ENCODE measurements at places on chromosomes 6 and 20.

GRCh38 chr6:37432590-37432915 is 468 bp upstream of the CMTR1 start:
- DNase-seq: no peak

DNA sequence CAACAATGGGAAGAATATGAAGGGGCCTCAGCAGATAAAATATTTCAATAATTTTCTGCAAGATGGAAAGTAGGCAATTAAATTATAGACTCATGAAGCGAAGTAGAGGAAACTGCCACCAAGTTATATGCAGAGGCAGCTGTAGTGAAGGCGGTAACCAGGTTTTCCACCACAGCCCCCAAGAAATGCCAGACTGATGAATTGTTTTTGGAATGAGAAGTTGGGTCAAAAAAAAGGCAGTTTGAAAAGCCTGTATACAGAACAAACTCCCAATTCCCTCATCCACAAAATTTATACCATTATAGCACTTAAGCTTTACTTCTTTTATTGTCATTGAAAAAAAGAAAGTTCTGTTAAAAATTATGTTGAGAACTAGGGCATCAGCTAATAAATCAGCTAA is 45.3 kb downstream of the ELOVL4 start:
- no peak for DNase-seq

DNA sequence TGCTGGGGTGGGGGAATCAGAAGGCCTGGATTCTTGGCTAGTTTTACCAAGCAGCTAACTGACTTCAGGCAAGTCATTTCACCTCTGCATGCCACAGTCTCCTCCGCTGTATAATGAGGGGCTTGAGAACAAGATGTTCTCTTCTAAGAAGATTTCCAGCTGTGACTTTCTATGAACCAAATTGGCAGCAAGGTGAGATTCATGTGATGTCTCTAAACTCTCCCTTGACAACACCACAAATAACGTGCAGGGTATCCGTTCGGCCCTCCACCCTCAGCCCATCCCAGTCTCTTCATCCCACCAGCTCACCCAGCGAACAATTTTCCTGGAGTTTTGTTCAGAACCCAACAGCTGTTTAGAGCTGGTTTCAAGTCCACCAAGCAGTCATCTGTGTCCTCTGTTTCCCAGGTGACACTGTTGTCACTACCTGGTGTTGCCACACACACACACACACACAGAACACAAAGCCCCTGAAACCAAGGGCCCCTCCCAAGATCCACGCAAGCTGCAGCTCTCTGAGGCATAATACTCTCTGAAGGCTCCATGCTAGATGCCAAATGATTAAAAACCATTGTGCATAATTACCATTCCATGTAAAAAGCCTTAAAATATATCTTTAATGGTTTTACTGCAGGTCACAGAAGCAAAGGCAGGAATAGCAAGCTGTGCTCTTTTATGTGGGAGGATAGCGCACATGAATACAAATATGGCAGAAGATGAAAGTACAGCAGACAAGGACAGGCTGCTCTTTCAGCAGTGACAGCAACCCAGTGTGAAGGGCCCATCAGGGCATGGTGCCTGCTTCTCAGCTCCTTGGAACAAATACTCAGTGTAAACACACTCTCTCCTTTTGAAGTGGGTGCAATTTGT is 48.2 kb downstream of the ARHGAP18 start:
- no peak for DNase-seq

- DNase-seq: no peak
These were observed 108.6 kb downstream of the ATP9A start for GRCh38 chr20:51659491-51660050.

- no peak for DNase-seq
These were observed 67.6 kb upstream of the CNKSR3 start for GRCh38 chr6:154578004-154578559.

GRCh38 chr6:104714796-104715195 is 144.9 kb downstream of the HACE1 start:
- no peak for DNase-seq

DNA sequence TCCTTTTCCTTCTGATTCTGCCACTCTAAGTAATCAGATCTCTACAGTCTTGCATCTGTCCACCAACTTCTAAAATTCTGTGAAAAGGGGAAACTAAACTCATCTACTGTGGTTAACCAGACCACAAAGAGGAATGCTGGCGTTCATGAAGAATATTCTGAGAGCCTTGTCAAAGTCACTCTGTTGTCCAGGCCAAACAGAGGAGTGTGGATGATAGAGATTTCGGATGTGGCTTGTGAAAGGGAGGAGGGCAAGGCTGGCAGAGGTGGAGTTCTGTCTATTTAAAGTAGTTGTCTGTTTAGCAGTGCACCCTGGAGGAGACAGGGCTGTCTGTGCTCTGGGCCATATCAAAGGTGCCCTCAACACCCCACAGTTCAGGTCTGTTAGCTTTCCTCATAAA is 33.9 kb downstream of the CCN2 start:
- no peak for DNase-seq

DNA sequence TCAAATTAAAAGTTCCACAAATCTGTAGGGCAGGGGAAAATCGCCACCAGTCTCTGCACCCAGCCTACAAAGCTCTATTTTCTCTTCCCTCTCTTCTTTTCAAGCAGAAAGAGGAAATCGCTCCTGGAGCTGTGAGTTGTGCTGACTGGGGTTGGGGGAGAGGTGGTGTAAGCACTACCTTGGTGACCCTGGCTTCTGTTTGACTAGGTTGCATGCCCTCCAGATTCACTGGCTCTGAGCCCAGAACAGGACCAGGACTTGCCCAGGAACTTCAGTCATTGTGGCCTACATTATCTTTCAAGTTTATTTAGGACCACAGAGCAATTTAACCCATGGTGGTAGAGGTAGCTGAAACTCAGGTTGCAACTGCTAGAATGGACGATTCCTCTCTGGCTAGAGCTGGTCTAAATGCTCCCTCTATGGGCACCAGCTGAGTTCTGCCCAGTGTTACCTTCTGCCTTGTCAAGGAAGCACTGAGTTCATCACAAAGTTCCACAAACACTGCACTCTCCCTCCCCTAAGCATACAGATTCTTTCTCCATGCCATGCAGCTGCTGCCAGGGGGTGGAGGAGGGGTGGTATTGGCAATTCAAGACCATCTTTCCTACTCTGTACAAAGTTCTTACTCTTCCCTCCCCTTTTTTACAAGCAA is 122.0 kb upstream of the BMP5 start:
- no peak for DNase-seq

GRCh38 chr20:8909596-8909995 is 159.3 kb upstream of the PLCB4 start:
- DNase-seq: no peak

- DNase-seq: no peak
These were observed 100.5 kb upstream of the SLC2A12 start for GRCh38 chr6:134152767-134153485.

GRCh38 chr20:17844133-17844429 is 124.5 kb downstream of the SNX5 start:
- no peak for DNase-seq

GRCh38 chr6:117307655-117308054 is 42.3 kb downstream of the VGLL2 start:
- DNase-seq: no peak

DNA sequence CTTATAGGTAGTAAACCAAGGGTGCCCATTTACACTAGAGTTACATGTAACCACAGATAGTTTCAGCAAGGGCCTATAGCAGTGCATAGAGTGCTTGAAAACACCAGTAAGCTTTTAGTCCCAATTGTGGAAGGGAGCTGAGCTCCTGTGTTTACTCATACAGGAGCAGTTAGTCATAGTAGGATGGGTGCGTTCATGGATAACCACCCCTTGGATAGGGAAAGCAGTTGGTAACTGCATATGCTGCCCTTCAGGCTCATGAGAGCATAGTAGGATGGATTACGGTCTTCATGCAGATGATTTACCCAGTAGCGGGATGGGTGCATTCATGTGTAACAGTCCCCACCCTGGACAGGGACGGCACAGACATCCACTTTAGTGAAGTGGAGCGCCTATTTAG is 45.1 kb downstream of the OR2B6 start:
- no peak for DNase-seq

DNA sequence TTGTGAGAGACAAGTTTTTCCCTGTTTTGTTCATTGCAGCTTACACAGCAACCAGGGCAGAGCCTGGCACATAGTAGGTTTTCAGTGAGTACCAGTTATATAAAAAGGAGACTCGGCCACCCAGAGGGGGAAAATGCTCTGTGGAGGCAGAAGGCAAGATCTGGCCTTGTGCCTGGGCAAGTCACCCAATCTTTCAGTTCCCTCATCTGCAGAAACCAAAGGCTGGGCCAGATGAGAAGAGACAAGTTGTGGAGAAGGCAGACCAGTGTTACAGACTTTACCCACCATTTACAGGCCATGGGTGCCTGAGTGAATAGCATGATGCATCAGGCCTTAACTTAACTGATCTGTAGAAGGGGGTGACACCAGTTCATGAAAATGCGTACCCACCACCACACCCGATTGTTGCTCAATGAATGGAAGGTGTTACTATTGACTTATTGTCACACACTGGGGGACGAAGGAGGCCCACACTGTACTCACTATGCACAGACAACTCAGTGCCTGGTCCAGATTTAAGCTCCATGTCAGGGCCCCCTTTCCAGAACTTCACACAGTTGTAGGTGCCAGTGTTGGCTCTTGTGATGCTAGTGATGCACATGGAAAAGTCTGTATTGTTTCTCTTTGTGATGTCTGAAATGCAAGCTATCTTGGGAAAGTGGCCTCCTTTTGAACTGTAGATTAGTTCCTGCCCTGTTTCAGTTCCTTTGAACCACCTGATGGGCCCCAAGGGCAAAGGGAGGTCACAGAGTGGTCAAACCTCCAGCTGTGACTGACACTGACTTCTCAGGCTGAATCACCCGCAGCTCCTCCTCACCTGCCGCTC is 64.3 kb upstream of the SIRPG start:
- no peak for DNase-seq

- DNase-seq: no peak
These were observed 6.1 kb downstream of the SASH1 start for GRCh38 chr6:148348778-148349177.

- no peak for DNase-seq
These were observed 66.9 kb upstream of the KCNK16 start for GRCh38 chr6:39389484-39389767.

GRCh38 chr20:13264907-13265306 is 43.8 kb downstream of the ISM1 start:
- no peak for DNase-seq

GRCh38 chr6:131838051-131838450 is 30.2 kb downstream of the ENPP1 start:
- DNase-seq: no peak

DNA sequence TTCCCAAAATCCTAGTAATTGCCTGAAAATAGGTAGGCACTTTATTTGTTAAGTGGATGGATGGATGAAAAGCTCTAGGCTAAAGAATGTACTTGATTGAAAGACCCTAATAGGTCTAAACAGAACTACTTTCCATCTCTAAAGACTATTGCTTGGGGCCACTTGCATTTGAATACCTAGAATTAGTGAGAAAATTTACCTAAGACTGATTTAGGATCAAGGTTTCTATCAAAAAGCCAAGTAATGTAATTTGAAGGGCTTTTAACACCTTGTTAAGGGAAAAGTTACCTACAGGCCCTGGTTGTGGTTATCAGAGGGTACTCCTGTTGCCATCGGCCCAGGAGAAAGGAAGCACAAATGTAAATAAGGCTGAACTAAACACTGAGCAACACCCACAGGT is 580.7 kb downstream of the LMBRD1 start:
- no peak for DNase-seq

- DNase-seq: no peak
These were observed 9.1 kb upstream of the SLC22A16 start for GRCh38 chr6:110485491-110485890.

GRCh38 chr6:166567813-166568212 is 18.7 kb downstream of the RAMACL start:
- DNase-seq: no peak

- no peak for DNase-seq
These were observed 601.9 kb downstream of the HTR1B start for GRCh38 chr6:76861403-76861802.

DNA sequence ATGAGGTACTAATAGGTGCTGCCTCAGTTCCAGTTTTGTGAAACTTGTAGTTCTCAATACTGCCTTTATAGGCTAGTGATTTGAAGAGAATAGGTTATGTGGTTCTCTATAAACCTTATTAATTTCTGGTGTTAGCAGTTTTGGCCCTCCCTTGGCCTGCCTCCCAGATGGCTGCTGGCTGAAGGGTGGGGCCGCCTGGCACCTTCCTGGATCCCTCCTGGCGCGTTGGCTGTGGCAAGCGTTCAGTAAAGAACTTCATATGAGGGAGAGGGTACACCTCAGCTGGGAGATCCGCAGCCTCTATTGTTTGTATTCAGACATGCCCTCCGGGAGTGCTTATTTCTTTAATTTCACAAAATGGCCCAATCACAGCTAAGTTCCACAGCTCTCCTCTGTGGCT is 51.9 kb downstream of the FAM120B start:
- DNase-seq: no peak

DNA sequence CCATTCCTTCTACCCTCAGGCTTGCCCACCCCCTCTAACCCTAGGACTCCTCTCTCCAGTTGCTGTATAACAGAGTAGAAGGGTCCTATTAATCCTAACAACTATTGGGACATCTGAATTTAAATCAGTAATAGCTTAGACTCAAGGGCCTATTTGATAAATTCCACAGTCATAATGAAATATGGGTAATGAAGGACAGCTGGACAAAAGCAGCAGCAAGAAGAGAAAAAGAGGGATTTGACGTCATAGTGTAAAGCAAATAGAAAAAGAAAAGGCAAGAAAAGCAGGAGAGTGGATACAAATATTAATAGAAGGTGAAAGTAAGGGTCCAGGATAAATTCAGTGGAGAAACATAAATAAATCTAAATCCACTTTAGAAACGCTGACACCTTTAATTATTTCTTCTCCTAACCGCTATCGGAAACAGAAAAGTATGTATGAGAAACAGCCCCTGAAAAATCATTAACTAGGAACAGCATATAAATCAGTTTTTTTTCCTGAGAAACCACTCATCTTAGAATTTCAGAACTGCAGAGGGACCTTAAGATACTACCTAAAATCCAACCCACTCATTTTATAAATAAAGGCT is 12.8 kb downstream of the FKBP5 start:
- DNase-seq: no peak

GRCh38 chr6:17845598-17845997 is 138.9 kb upstream of the NUP153 start:
- no peak for DNase-seq

GRCh38 chr20:56433880-56434255 is 21.8 kb downstream of the CASS4 start:
- no peak for DNase-seq

DNA sequence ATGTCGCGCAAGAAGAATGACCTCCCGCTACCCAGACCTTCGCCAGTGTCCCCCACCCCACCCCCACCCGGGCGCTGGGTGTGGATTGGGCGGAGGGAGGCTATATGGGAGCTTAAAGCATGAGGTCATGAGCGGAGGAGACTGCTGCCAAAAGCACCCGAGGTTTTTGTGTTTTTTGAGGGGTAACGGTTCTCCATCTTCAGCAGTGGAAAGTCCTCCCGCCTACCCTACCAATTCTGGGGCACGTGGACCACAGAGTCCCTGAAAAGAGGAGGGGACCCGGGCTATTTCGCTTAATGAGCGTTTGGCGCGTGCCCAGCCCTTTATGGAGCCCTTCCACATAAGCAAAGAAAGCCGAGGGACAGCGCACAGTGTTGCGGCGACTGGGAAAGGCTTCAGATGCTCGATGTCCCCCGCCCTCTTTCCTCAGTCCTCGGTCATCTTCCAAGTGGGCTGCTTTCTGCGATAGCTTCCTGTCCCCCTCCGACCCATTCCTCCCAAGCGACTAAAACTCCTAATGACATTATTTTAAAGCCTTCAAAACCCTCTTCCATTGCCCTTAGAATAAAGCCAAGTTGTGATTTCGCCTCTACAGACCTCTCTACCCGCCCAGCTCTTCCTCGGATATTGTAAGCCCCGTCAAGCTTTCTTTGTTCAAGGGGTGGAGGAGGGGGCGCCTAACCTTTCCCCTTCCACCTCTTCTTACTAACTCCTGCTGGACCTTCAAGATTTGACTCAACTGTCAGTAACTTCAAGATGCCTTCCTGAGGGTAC is 2.1 kb upstream of the TRERF1 start:
- no peak for DNase-seq
